Activated naive CD4-positive, alpha-beta T cell (primary cell): ENCODE measurements at places on chromosomes 5 and 9.

GRCh38 chr5:88051148-88051547, 217.5 kb downstream of the TMEM161B start:
- DNase-seq = no peak

- DNase-seq = no peak
These were observed 63.4 kb downstream of the SCAI start for GRCh38 chr9:125079931-125080330.

DNA sequence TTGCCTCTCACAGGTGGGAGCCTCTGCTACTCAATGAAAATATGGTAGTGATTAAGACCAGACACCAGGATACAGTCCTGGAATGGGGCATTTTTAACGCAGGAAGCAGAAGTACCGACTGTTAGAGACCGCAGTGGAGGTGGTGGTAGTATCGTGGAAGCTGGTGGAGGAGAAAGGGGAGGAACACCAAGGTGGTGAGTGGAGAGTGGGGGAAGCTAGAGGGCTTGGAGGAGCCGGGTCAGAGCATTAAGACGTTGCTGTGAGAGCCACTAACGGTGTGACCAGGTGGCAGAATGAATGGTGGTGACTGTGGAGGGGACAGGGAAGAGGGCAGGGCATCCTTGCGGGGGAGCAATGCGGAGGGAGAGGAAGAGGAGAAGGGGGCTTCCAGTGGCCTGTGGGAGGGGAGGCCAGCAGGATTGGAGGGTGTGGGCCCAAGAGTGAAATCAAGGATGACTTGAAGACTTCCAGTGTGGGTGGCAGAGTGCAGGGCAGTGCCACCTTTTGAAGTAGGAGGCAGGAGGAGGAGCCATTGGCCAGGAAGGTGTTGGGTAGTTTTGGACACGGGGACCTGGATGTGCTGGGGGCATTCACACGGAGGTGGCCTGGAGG, 1.6 kb upstream of the UBAC1 start:
- DNase-seq = no peak

- no peak for DNase-seq
These were observed 23.2 kb downstream of the RETREG1 start for GRCh38 chr5:16593628-16594027.

GRCh38 chr9:83024506-83025125, 38.3 kb downstream of the RASEF start:
- DNase-seq = no peak
